NCI-H187 (cell line): ENCODE measurements at places on chromosomes 3 and 15.

DNA sequence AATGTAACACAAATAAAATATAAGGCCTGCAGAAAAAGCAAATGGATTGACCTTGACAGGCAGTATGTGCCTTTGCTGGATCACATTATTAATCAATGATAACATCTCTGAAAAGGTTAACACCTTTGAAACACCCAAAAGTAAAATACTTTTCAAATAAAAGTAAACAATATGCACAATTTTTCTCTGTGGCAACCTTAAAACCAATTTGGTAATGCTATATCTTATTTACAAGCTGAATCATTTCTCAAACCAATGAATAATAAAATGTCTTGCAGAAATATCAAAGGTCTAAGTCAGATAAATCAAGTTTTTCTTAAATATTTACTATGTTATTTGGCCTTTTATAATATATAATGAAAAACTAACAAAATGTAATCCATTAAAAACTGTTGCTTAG, 1018.7 kb downstream of the ROBO1 start:
- DNase-seq, result no peak

DNA sequence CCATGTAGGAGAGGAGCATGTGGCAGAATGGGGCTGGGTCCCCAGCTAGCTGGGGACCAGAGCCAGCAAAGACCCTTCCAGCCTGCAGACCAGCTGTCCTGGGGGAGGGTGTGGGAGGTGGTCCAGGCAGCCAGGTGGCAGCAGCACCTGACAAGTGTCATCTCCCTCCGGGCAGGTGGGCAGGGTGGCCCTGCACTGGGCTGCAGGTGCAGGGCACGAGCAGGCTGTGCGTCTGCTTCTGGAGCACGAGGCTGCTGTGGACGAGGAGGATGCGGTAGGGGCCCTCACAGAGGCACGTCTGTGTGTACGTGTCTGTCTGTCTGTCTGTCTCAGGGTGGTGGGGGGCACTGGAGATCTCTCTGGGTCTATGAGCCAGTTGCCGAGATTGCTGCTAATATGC, 5.5 kb downstream of the ANKDD1A start:
- no peak for DNase-seq

DNA sequence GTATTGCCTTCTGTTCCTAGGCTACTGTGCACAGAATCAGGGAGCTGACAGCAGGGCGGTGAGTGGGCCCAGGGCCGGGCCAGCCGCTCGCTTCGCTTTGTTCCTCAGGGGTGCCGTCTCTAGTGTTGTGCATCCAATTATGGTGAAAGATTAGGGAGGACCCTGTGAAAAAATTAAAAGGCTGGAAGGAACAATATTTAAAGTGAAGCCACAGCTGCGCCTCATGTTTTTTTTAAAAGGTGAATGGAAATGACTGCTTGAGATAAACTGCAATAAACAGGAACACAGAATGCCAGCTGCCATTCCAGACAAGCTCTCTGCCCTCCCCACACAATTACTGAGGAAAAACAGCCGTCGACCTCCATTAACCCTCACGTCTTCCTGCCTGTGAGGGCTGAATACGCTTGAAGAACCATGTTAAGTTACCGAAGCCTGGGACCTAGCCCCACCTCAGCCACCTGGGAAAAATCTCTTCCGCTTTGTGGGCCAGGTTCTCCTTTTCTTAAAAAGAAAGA, 132.0 kb upstream of the IL12A start:
- no peak for DNase-seq

DNA sequence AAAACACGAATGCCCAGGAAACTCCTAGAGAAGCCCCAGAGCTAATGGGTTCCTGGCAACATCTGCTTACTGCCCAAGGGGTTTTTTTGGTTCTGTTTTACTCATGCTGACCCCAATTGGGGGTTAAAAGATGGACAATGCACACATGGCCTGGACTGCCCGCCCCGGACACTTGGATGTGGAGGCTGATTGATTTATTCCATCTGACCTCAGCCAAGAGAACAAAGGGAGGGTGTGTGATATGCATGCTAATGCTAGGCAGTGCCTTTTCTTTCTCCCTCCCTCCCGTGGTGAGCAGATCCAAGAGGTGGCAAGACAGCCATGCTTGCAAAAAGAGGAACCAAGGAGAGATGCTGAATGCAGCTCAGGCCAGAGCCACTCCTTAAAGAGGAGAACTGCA, 3.3 kb upstream of the LRTM1 start:
- DNase-seq, result no peak

DNA sequence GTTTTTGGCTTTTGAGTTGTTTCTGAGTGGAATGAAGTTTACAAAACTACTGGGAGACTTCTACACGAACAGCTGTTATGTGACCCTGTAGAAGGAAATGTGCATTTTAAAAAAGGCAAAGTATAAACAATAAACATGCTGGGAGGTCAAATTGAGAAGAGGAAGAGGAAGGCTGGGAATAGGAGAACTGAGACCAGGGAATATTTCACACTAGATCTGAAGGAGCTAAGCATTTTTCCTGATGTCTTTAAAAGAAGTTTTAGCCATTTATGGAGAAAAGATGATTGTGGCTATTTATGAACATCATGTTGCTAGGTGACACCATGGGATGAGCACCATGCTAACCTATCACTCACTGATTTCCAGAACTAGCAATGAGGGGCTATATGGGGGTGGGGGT, 76.3 kb upstream of the FAM98B start:
- DNase-seq, result no peak

DNA sequence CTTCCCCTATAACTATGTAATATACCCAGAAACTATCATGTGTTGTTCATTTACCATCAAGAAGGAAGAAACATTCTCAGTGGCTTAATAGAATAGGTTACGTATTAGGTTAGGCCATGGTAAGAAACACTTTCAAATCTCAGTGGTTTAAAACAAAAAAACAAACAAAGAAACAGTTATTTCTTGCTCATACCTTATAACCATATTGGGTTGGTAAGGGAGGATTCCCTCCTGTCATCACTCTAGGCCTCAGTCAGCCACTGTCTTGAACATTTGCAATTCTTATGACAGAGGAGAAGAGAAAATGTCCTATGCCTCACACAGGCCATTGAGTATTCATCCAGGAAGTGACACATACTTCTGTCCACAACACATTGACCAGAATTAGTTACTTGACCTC, 727.7 kb upstream of the NECTIN3 start:
- no peak for DNase-seq

- no peak for DNase-seq
These were observed 21.1 kb upstream of the CORO2B start for GRCh38 chr15:68557469-68558317.

GRCh38 chr3:131323792-131324191, 57.8 kb upstream of the NUDT16 start:
- no peak for DNase-seq

- no peak for DNase-seq
These were observed 172.6 kb downstream of the FMN1 start for GRCh38 chr15:33021806-33022389.

GRCh38 chr15:56537881-56538280, 72.9 kb upstream of the MNS1 start:
- no peak for DNase-seq
